ENCODE measurements at places on chromosomes 2 and 18. TPM values are rescaled to one million over a fixed set of nuclear protein-coding genes. Genes with fewer than 3 reads are reported as not detected.

The ZNF804A gene
- total RNA-seq = 5.8 TPM

The FTCDNL1 gene
- total RNA-seq = 1.7 TPM

The LIMS3 gene
- total RNA-seq = 1.1 TPM

The GALNT5 gene
- 20.1 TPM for total RNA-seq

The GPR35 gene
- 341 TPM for total RNA-seq

The TAF4B gene
- total RNA-seq = 1.9 TPM

The CHRNA1 gene
- total RNA-seq = not detected

The STPG4 gene
- 1.7 TPM for total RNA-seq

The C1GALT1C1L gene
- not detected for total RNA-seq

The SCLY gene
- 13.2 TPM for total RNA-seq

The NEB gene
- 4.1 TPM for total RNA-seq

GRCh38 chr18:49521216-49521835, 34.3 kb upstream of the C18orf32 start:
- H3K4me1 ChIP-seq = no peaks in the 10 kb centered on the region
- no peak for DNase-seq
- no peak overlapping the region for H3K4me3 ChIP-seq
- no peaks in the 10 kb centered on the region for H3K36me3 ChIP-seq
- no peak overlapping the region for H3K27ac ChIP-seq

GRCh38 chr2:66578054-66578686, 143.2 kb downstream of the MEIS1 start:
- H3K27me3 ChIP-seq = no peaks in the 10 kb centered on the region
- no peak for DNase-seq
- no peaks in the 10 kb centered on the region for H3K36me3 ChIP-seq
- peak overlapping the region; percentile 66 for H3K27ac ChIP-seq
- no peak overlapping the region for H3K4me3 ChIP-seq

GRCh38 chr2:118176601-118177000, 88.3 kb downstream of the INSIG2 start:
- H3K4me1 ChIP-seq = no peaks in the 10 kb centered on the region
- H3K27ac ChIP-seq = no peak overlapping the region
- H3K4me3 ChIP-seq = no peak overlapping the region
- H3K27me3 ChIP-seq = no peaks in the 10 kb centered on the region

DNA sequence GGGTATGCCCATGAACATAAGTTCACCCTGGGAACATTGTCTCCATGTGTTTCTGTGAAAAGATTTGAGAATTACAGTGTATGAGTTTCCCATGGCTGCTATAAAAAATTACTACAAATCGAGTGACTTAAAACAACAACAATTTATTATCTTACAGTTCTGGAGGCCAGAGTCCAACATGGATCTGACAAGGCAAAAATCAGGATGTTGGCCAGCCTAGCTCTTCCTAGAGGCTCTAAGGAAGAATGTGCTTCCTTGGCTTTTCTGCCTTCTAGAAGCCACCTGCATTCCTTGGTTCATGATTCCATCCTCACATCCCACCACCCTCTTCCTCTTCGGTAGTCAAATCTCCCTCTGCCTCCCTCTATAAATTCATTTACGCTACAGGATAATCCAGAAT, 38.6 kb downstream of the FAM124B start:
- H3K27ac ChIP-seq = no peak overlapping the region
- no peaks in the 10 kb centered on the region for H3K27me3 ChIP-seq
- no peaks in the 10 kb centered on the region for H3K36me3 ChIP-seq

DNA sequence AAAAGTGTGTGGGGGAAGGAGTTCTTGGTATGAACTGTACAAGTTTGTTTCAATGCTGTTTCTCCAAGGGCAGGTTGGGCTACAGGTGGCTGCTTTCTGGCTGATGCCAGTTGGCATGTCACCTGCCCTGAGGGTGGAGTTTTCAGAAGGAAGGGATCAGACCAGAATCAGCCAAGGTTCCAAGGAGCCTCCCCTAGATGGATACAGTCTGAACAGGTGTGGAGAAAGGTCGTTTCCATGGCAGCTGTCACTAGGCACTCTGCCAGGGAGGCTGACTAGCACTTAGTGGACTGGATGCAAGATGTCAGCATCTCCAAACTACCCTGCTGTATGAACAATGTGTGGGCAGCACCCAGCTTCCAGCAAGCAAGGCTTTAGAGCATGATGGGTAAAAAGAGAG, 444.4 kb upstream of the HNRNPA3 start:
- no peak for DNase-seq
- H3K4me1 ChIP-seq = no peaks in the 10 kb centered on the region

GRCh38 chr2:233168445-233168844, 83.0 kb upstream of the ATG16L1 start:
- no peaks in the 10 kb centered on the region for H3K27me3 ChIP-seq
- H3K36me3 ChIP-seq = no peaks in the 10 kb centered on the region
- H3K4me1 ChIP-seq = no peaks in the 10 kb centered on the region
- no peak overlapping the region for H3K27ac ChIP-seq
- H3K4me3 ChIP-seq = no peak overlapping the region

DNA sequence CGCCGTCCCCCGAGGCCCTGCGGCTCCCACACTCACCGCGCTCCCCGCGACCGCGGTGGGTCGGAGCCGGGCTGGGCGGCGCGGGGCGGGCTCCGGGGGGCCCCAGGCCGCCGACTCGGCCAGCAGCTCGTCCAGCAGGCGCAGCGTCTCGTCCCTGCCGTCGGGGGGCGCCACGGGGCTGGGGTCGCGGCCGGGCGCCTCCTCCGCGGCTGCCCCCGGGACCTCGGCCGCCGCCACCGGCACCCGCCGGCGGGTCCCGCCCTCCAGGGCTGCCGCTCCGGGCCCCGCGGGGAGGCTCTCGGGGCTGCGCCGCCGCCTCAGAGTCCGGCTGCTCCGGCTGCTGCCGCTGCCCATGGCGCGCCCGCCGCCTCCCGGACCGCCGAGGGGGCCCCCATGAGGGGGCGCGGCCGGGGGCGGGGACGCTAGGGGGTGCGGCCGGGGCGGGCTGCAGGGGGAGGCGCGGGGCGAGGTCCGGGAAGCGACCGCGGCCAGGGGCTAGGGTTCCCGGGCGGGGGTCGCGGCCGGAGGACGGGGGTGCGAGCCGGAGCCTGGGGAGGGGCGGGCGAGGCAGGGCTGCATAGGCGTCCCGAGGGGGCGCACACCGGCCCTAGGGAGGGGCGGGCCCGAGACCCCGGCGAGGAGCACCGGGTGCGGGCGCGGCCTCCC, at the start of gene CYS1:
CYS1 (minus strand) TSS at position 542 of the 666 bp plus-strand sequence; CDS start at position 354, 188 bp downstream.
- DNase-seq = no peak
- no peaks in the 10 kb centered on the region for H3K36me3 ChIP-seq
- H3K27ac ChIP-seq = peak within 1 kb of the TSS; percentile 74

GRCh38 chr2:41853427-41854191, 194.2 kb upstream of the PKDCC start:
- H3K36me3 ChIP-seq = no peaks in the 10 kb centered on the region
- H3K27me3 ChIP-seq = no peaks in the 10 kb centered on the region
- no peaks in the 10 kb centered on the region for H3K4me1 ChIP-seq

DNA sequence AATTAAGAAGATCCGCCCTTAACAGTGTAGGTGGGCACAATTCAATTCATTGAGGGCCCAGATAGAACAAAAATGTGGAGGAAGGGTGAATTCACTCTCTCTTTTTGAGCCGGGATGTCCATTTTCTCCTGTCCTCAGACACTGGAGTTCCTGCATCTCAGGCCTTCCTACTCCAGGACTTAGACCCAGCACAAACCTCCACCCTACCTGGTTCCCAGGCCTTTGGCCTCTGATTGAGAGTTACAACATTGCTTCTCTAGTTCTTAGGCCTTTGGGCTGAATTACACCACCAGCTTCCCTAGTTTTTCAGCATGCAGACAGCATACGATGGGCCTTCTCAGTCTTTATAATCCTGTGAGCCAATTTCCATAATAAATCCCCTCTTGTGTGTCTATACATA, 87.8 kb upstream of the TMEM17 start:
- no peak for DNase-seq
- no peak overlapping the region for H3K4me3 ChIP-seq
- H3K4me1 ChIP-seq = no peaks in the 10 kb centered on the region
- no peak overlapping the region for H3K27ac ChIP-seq
- no peaks in the 10 kb centered on the region for H3K27me3 ChIP-seq
- H3K36me3 ChIP-seq = no peaks in the 10 kb centered on the region

DNA sequence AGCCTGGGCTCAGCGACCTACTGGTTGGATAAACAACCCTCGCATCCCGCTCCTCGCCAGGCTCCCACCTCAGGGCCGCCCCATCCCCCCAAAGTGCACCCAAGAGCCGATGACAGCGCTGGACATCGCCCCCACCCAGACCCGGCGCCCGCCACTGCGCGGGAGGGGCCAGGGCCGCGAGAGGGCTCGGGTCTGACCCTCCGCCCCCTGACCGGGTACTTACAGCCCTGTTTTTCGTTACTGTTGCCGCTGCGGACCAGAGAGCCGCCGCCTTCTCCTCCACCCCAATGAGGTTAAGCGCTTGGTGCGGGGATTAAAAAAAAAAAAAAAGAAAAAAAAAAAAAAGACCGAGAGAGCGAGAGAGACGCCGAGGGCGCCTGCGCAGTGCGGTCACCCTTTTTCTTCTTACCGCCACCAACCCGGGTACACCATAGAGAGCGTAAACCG, at the start of gene CLASP1:
CLASP1 (minus strand) TSS at position 314 of the 447 bp plus-strand sequence. CDS start 43,567 bp downstream, outside the sequence.
- no peaks in the 10 kb centered on the region for H3K4me1 ChIP-seq
- no peaks in the 10 kb centered on the region for H3K36me3 ChIP-seq
- DNase-seq = no peak
- peak within 1 kb of the TSS; percentile 88 for H3K4me3 ChIP-seq

- H3K27ac ChIP-seq = peak overlapping the region; percentile 98
- no peak overlapping the region for H3K4me3 ChIP-seq
- no peaks in the 10 kb centered on the region for H3K27me3 ChIP-seq
Measured at GRCh38 chr18:58046093-58046793, 2.2 kb downstream of the NEDD4L start.

- H3K27ac ChIP-seq = no peak overlapping the region
- no peaks in the 10 kb centered on the region for H3K36me3 ChIP-seq
- no peak overlapping the region for H3K4me3 ChIP-seq
- no peak for DNase-seq
- no peaks in the 10 kb centered on the region for H3K4me1 ChIP-seq
Measured at GRCh38 chr2:120577721-120578295, 157.9 kb upstream of the GLI2 start.

DNA sequence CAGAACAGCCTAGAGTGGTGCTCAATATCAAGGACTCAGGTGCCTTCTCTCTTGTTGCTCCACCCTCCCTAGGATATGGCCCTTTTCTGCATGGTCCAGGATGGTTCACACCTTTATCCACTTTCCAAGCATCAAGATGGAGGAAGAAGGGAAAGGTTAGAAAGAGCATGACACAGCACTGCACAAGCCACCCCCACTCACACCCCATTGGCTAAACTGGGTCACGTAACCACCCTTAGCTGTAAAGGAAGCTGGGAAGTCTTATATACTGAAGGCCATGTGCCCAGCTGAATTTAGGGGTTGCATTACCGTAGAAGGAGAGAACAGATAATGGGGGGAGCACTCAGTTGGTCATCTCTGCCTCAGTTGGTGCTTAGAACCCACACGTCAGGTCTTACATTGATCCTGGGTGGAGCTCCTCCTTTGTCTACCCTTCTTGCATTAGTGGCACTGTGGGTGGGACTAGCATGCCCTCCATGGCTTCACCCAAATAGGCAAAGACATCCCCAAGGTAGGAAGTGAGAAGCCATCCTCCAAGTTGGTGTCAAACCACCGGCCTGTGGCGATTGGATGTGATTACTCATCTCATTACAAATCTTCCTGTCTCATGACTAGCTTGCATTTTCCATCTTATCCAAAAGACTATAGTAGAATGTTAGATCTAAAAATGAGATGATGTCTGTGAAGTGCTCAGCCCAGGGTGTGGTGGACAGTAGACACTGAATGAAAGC, 248.5 kb downstream of the HAUS1 start:
- no peaks in the 10 kb centered on the region for H3K27me3 ChIP-seq
- no peaks in the 10 kb centered on the region for H3K36me3 ChIP-seq
- DNase-seq = no peak
- H3K4me3 ChIP-seq = no peak overlapping the region

- DNase-seq = no peak
- no peaks in the 10 kb centered on the region for H3K4me1 ChIP-seq
- no peaks in the 10 kb centered on the region for H3K27me3 ChIP-seq
Measured at GRCh38 chr2:69491864-69492263, 54.6 kb upstream of the NFU1 start.

- no peak overlapping the region for H3K4me3 ChIP-seq
- no peak overlapping the region for H3K27ac ChIP-seq
- H3K4me1 ChIP-seq = no peaks in the 10 kb centered on the region
- DNase-seq = no peak
Measured at GRCh38 chr18:77337604-77338003, 88.0 kb downstream of the GALR1 start.

DNA sequence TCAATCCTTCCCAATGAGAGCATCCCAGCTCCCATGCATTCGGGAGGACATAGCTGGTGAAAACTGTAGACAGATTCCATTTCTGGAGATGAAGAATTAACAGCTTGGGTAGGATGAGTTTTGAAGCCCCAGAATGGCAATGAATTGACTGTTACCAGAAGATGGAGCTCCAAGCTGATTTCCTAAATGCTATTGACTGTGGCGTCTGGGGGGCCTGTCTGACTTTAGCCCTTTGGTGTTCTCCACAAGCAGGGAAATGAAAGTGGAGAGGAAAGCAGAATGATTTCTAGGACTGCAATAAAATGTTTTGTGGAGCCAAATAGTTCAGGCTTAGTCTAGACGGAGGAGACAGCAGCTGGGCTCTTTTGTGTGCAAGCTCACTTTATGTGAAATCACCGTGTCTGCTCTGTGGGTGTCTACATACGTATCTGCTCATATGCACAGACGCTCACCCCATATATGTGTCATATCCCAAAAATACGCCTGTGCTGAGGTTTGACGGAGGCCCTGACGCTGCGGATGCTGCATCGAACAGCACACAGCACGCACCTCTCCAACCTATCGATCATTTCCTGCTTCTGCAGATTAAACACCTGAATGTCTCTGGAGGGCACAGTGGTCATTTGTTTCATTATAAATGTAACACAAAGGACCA, 166.4 kb upstream of the PXDN start:
- H3K27me3 ChIP-seq = no peaks in the 10 kb centered on the region
- no peaks in the 10 kb centered on the region for H3K4me1 ChIP-seq
- no peaks in the 10 kb centered on the region for H3K36me3 ChIP-seq
- no peak overlapping the region for H3K4me3 ChIP-seq
- DNase-seq = no peak

DNA sequence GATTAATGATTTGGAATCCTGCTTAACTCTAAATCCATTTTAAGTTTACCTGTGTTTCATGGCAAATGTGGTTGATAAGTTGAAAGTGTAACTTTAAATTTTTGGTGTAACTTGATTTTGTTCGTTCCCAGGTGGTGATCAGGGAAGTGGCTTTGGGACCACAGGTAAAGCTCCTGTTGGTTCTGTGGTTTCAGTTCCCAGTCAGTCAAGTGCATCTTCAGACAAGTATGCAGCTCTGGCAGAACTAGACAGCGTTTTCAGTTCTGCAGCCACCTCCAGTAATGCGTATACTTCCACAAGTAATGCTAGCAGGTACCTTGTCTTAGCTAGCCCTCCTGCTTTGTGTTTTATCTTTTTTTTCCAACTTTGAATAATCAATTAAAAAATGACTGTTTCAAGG, 62.8 kb downstream of the AGFG1 start:
- no peak overlapping the region for H3K4me3 ChIP-seq
- H3K36me3 ChIP-seq = no peaks in the 10 kb centered on the region
- no peaks in the 10 kb centered on the region for H3K4me1 ChIP-seq

GRCh38 chr2:160324161-160324800, 124.2 kb upstream of the ITGB6 start:
- H3K27ac ChIP-seq = no peak overlapping the region
- no peak overlapping the region for H3K4me3 ChIP-seq
- H3K36me3 ChIP-seq = no peaks in the 10 kb centered on the region
- H3K27me3 ChIP-seq = no peaks in the 10 kb centered on the region

- no peaks in the 10 kb centered on the region for H3K4me1 ChIP-seq
- no peaks in the 10 kb centered on the region for H3K27me3 ChIP-seq
- no peak for DNase-seq
- H3K27ac ChIP-seq = no peak overlapping the region
- H3K4me3 ChIP-seq = no peak overlapping the region
Measured at GRCh38 chr2:100986157-100986556, 15.9 kb upstream of the RPL31 start.

All from Peyer's patch (tissue), 4 donors.